Fibroblast of villous mesenchyme (primary cell): ENCODE measurements at places on chromosomes 13 and 19. TPM values are rescaled to one million over a fixed set of nuclear protein-coding genes. Genes with fewer than 3 reads are reported as not detected.

- peak; percentile 84 for DNase-seq
Measured at GRCh38 chr19:12766051-12766521, 9.3 kb downstream of the HOOK2 start.

- peak; percentile 39 for DNase-seq
Measured at GRCh38 chr19:38134540-38135149, 89.4 kb downstream of the DPF1 start.

DNA sequence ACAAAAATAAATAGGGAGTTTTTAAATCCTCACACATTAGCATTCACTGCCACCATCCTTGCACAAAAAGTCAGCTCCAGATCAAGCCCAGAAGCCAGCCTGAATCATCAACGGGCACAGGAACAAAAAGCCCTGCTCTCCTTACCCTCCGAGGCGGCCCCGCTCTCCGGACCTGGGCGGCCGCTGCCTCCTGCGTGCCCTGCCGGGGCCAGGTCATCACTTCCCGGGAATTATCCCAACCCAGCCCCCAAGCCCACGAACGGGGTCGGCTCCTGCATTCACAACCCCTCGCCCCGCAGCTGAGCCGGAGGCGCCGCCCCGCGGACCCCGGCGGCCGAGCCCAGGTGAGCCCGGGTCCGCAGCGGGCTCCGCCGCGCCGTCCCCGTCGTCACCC, 754 bp downstream of the DNAJB1 start:
- DNase-seq, result no peak

The ZNF737 gene
- total RNA-seq, result 3.0 and 3.5 TPM in 2 replicates

The LILRB5 gene
- not detected in 2 replicates for total RNA-seq
